ENCODE measurements at places on chromosomes 2 and 18.

GRCh38 chr2:54862742-54863141 is 139.3 kb downstream of the EML6 start:
- DNase-seq, result no peak

GRCh38 chr2:6290217-6291015 is 575.3 kb downstream of the CMPK2 start:
- DNase-seq, result no peak

DNA sequence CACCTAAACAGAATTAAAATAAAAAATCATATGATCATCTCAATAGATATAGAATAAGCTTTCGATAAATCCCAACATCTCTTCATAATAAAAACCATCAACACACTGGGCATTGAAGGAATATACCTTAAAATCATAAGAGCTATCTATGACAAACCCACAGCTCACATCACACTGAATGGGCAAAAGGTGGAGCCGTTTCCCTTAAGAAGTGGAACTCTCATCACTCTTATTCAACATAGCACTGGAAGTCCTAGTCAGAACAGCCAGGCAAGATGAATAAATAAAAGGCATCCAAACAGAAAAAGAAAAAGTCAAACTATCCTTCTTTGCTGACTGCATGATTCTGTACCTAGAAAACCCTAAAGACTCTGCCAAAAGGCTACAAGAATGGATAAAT is 510.3 kb downstream of the ZNF804A start:
- DNase-seq, result no peak

- DNase-seq, result no peak
Observed at GRCh38 chr2:20562540-20563225, 88.2 kb downstream of the HS1BP3 start.

- DNase-seq, result no peak
Observed at GRCh38 chr2:15092691-15093090, 460.2 kb downstream of the LRATD1 start.

DNA sequence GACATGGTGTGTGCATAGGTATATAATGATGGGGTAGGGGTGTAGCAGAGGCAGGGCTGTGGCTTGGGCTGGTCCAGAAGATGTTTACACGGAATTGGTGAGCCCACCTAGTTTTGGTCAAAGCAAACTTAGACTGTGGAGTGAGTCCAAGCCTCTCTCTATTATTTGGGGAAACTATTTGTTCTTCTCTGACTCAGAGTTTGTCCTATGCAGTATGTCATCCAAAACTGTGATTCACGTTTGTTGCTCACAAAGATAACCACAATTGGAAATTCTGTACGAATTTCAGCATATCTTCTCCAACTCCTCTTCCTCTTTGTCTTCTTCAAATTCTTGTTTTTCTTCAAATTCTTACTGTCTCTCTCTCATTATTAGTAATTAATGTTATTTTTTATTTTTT is 292.9 kb downstream of the XIRP2 start:
- no peak for DNase-seq

DNA sequence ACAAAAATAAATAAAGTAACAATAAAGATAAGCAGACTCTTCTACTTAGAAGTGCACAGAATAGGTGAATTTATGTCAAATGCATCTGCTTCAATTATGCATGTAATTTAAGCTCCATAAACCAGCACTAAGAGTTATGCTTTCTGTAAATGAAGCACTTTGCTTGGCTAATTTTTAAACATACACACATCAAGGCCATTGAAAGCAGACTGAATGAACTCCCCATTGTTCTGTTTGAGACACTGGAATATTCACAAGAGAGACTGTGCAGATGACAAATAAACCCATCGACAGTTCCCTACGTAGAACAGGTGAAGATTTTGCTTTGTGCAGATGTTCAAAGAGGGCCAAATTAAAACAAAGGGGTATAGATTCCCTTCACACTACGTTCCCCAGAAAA is 133.4 kb downstream of the PID1 start:
- no peak for DNase-seq

GRCh38 chr2:103265521-103265920 is 503.7 kb downstream of the TMEM182 start:
- DNase-seq, result no peak

Measured in left renal cortex interstitium (tissue), 4 donors.